ENCODE measurements at places on chromosomes 7 and 10. TPM values are rescaled to one million over a fixed set of nuclear protein-coding genes. Genes with fewer than 3 reads are reported as not detected.

GRM8 gene
- total RNA-seq = 7.1 TPM

HOXA6 gene
- total RNA-seq = not detected

SPDYE2B gene
- 1.4 TPM for total RNA-seq

HHEX gene
- total RNA-seq = 2.6 TPM

SLC18A3 gene
- total RNA-seq = not detected

TNRC18 gene
- 117 TPM for total RNA-seq

FAM107B gene
- total RNA-seq = 82.8 TPM

ZPBP gene
- total RNA-seq = 92.2 TPM

SPDYE2 gene
- 5.4 TPM for total RNA-seq

GIMAP8 gene
- total RNA-seq = 3.8 TPM

OPN4 gene
- not detected for total RNA-seq

ARHGEF35 gene
- total RNA-seq = 1.3 TPM

All from testis (tissue), 5 donors.